ENCODE measurements at places on chromosomes 12 and 14.

GRCh38 chr14:52730709-52731111, 744 bp downstream of the STYX start:
- DNase-seq, result no peak

DNA sequence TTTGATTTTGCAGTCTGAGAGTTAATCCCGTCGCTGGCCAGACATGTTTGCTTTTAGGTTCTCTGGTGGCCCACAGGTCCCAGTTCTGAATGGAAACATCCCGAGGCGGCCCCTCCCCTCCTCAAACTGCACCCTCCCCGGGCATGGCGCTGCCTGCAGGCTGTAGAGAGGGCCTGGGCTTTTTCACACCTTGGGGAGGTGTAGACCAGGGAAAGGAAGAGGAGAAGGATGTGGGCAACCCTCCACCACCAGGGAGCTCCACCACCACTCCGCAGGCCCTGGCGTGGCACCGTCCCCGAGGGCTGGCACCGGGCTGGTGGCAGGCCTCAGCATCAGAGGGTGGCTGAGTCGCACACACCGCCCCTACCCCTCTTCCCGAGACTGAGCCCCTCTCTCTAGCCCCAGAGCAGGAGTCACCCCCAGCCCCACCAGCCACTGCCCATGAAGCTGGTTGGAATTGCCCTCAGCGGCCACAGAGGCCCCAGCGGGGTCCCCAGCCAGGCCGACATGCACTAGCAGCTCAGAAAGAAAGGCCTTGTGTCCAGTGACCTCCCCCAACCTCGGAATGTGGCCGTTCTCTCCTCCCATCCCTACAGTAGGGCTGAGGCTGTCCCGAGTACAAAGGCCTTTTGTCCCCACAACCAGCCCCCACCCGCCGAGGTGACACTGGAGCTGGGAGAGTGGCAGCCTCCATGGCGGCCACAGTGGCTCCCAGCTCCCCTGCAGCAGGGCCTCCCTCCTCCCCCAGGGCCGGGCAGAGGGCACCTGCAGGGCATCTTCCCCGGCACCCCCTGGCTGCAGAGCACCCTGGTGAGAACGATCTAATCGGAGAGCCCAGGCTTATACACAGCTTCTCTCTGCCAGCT, 23.5 kb upstream of the INF2 start:
- DNase-seq, result no peak

GRCh38 chr12:57143454-57143853, 4.0 kb downstream of the LRP1-AS start:
- DNase-seq, result no peak

DNA sequence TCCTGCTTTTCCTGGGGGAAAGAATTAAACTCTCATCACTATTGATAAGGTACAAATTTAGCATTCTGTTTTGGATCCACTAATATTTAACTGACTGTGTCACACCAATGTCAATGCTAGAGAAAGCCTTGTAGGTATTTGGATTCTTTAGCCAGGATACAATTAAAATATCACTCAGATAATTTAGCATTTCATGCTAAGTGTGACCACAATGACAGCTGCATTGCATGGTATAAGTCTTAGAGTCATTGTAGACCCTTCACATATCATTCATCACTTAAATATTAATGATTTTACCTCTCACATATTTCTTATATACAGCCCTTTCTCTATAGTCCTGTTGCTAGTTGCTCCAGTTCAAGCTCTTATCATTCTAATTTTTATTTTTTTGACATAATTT, 85.3 kb upstream of the ATP2B1 start:
- DNase-seq, result no peak

DNA sequence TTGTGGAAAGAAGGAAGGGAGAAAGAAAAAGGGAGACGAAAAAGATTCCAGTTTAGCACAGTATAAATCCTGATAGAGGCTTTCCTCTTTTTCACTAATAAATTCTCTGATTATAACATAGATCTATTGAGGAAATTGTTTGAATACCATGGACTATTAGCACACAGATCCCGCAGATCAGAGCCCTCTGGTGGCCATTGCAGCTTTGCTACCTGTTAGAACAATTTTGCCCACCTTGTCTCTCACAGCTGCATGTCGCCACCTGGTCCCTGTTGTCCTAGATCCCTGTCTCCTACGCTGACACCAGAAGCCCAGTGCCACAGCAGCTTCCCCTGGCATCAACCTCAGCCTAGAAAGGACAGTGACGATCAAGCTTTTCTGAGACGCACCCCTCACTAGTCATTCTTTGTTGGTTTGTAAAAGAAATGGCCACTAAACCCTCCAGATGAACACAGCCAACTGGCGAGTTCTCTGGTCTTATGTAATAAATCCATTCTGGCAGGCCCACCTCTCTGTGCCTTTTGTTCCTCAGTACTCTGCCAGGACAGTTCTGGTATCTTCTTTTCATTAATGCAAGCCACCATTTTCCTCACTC, 9.9 kb downstream of the GPHB5 start:
- no peak for DNase-seq

DNA sequence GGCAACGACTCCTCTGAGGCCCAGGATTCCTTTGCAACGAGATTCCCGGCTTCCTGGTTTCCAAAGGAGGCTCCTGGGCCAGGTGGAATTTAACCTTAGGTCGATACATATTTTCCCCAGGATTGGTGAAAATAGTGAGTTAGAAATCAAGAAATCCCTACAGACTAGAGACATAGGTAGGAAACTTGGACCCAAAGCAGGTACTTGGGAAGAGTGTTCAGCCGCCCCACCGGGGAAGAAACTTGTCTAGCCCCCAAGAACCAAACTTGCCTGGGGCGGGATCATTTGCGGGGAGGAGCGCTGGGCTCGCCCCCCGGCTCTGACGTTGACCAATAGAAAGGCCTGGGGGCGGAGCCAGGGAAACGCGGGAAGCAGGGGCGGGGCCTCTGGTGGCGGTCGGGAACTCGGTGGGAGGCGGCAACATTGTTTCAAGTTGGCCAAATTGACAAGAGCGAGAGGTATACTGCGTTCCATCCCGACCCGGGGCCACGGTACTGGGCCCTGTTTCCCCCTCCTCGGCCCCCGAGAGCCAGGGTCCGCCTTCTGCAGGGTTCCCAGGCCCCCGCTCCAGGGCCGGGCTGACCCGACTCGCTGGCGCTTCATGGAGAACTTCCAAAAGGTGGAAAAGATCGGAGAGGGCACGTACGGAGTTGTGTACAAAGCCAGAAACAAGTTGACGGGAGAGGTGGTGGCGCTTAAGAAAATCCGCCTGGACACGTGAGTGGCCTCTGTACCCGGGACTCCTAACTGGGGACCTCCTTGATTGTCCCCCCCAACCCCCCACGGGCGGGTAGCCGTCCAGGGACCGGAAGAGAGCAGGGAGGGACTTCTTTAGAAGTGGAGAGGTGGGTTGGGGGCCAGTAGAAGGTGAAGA, at the start of gene CDK2:
Gene CDK2 (plus strand): TSS at position 423 of the 874 bp plus-strand sequence. CDS start 179 bp downstream, at position 602.
- DNase-seq, result peak; percentile 87

- DNase-seq, result no peak
Measured at GRCh38 chr12:73460212-73460611, 1077.4 kb upstream of the ATXN7L3B start.

- no peak for DNase-seq
Measured at GRCh38 chr12:55666508-55666907, 29.8 kb downstream of the OR10P1 start.
